ENCODE measurements at places on chromosomes 3 and 15. TPM values are rescaled to one million over a fixed set of nuclear protein-coding genes. Genes with fewer than 3 reads are reported as not detected.

GRCh38 chr15:92819278-92820235, 80.6 kb upstream of the CHD2 start:
- DNase-seq, result peak; percentile 81

- DNase-seq, result no peak
Measured at GRCh38 chr3:186180891-186181481, 72.1 kb upstream of the ETV5 start.

- no peak for DNase-seq
Measured at GRCh38 chr3:30500666-30501399, 105.6 kb upstream of the TGFBR2 start.

DNA sequence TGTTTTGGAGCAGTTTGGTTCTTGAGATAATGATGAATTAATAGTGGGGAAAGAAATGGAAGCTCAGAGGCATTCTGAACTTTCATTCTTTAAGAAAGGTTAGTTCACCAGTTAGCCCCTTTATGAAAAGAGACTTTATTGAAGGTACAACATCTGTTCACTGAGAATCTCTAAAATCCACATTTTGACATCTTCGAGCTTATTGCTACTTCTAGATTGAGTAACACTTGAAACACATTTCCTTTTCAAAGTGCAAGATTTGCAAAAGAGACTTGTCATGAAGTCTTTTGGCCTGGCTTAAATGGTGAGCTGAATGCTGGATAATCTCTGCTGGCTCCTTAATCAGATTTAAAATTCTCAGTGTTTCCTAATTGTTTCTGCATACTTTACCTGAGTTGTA, 42.3 kb downstream of the RAB8B start:
- no peak for DNase-seq

DNA sequence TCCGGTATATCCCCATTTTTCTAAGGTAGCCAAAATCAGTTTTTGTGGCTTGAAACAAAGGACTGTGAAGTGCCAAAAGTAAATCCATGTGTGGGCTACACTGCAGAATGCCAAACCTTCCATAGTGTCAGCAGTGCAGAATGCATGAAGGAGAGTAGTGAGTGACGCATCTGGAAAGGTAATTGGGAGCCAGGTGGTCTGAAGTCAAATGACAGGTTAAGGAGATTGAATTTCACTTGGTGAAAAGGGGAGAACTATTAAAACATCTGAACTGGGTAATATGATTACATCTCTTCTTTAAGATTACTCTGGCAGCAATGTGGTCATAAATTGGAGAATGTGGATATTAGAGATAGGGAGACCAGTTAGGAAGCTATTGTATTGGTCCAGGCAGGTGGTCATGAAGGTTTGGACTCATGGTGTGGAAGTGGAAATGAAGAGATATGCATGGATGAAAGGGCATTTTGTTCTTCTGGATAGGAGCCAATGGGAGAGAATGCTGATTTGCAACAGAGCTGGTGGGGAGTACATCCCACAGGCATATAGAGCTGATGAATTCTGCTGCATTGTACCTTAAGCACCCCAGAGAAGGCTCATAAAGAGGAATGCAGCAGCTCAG, 118.2 kb downstream of the ECT2 start:
- DNase-seq, result no peak

DNA sequence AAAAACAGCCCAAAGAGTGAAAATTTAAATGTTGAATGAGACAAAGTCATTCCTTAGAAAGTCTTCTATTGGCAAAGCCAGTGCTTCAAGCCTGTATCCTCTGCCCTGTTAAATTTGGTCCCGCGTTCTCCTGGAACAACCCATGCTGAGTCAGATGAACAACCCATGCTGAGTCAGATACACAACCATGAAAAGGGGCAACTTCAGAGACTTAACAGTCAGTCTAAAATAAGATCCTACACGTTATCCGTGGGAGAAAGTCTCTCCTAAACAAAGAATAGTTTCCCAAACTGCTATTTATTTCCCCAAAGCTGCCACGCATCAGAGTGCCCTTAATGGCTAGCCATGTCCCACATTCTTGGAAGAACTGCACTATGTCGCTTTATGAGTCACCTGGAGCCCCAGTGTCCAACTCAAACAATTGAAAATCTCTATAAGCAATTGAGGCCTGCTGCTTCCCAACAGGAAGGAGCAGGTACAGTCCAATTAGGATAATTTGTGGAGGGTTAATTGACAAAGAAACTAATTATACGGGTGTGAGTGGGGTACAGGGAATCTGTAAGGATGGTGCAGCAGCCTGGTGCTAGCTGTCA, 66.1 kb downstream of the WHAMM start:
- DNase-seq, result no peak

GRCh38 chr3:26623419-26624208, 1.0 kb downstream of the LRRC3B start:
- no peak for DNase-seq

The COPB2 gene
- total RNA-seq, result 52.3 TPM

DNA sequence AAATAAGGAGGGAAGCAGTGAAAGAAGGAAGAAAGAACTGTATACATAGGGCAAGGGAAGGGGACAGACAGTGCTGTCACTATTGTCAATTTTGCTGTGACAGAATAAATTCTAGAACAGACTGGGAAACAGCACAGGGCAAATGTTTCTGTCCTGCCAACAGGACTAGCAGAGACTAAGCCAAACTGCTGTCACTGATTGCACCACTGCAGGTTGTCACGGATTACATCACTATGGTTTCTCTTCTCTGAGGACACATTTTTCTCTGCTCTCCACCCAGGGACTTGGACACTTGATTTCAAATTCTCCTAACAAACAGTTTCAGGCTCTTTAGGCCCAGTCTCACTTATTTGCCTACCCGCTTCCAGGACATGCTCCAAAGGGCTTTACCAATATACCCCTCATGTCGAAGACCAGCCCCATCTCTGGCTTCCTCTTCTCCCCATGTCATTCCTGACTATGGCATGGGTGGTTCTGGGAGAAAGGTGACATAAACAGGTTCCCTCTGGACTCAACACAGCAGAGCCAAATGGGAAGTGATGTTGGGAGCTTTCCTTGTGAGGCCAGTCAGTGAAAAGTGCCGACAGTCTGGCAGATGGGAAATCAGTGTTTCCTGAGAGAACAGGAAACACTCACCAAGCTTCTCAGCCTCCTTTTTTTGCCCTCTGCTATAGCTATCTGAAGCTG, 70.2 kb upstream of the ST3GAL6 start:
- peak; percentile 50 for DNase-seq

DNA sequence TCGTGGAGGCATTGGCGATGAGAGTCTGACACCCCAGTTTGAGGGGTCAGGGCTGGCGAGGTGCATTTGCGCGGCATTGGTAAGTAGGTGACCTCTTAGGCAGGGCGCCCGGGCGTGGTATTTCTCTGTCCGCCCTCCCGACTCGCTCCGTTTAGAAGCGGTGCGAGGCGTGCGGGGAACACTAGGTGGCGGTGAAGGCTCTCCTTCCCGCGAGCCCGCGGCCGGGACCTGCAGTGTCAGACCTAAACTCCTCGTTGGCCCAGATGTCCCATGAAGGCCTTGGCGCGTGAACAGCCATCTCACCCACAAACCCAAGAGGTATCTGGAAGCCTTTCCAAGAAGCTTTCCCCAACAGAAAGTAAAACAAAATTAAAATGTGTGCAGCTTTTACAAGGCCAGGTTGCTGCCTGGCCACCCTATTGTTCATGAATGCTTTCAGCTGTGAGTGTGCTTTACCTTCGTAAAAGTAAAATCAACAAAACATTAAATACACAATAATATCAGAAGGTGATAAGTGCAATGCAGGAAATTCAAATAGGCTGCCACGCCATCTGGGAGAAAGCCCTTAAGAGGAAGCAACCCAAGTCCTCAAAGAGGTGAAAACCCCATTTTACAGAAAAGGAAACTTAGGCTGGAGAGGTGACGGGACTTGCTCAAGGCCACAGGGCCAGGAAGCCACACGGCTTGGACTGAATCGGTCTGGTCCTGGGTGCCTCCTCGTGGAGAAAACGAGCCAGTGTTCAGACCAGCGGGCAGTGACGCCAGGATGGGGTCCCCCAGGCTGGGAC, 120.3 kb downstream of the ETFA start:
- peak; percentile 94 for DNase-seq

The PLSCR4 gene
- 0.97 TPM for total RNA-seq

DNA sequence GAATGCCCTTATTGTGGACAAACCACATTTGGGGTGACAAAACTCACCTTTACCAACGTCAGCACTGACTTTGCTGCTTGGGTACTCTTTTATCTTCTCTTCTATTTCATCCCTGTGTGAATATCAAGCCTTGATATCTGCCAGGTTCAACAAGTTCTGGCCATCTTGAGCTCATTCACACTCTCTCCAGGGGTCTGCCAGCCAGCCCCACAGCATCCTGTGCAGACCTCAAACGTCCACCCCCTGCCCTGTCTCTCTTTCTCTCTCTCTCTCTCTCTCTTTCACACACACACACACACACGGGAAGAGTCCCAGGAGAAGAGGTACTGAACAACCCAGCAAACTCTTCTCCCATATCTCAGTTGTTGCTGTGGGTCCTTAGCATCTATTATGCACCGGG, 10.7 kb downstream of the ILDR1 start:
- DNase-seq, result no peak

DNA sequence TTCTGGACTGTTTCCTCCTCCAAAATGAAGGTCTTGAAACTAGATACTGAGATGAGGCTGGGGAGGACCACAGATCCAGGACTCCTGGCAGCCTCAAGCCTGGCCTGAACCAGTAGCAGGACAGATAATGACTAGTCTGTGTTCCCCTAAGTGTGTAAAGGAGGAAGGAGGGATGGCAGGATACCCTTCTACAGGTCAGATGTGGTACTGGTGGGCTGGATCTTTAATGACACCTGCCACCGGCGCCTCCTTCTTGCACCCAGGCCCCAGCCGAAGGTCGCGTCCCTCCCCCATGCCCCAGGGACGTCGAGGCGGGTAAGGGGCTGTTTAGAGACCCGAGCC, 556 bp downstream of the USP19 start:
- no peak for DNase-seq

The ERC2 gene
- not detected for total RNA-seq

- DNase-seq, result no peak
Measured at GRCh38 chr3:16761571-16761970, 123.2 kb upstream of the PLCL2 start.

The HCLS1 gene
- not detected for total RNA-seq

- DNase-seq, result no peak
Measured at GRCh38 chr15:56215769-56216168, 27.9 kb downstream of the RFX7 start.

- peak; percentile 89 for DNase-seq
Measured at GRCh38 chr15:89874926-89875564, 18.7 kb downstream of the AP3S2 start.

- DNase-seq, result no peak
Measured at GRCh38 chr3:18501679-18502343, 76.7 kb upstream of the SATB1 start.

The SEMA3B gene
- 94.2 TPM for total RNA-seq

The SECISBP2L gene
- 6.4 TPM for total RNA-seq

- no peak for DNase-seq
Measured at GRCh38 chr3:106168962-106169750, 300.3 kb upstream of the CBLB start.

DNA sequence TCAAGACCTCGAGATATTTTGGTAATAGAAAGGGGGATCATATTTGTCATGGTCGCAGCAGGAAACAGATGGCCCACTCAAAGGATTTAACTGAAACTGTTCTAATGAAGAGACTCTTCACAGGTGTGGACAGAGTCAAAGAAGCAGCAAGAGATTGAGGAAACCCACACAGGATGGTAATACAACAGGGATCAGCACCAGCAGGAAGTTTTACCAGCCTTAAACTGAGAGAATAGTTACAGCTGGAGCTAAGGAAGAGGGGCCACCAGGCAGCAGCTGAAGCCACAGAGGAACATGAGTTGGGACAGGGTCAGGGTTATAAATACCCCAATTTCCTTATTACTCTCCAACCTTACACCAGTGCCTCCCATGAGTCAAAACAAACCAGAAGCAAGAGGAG, 131.8 kb upstream of the UBE2E2 start:
- no peak for DNase-seq

DNA sequence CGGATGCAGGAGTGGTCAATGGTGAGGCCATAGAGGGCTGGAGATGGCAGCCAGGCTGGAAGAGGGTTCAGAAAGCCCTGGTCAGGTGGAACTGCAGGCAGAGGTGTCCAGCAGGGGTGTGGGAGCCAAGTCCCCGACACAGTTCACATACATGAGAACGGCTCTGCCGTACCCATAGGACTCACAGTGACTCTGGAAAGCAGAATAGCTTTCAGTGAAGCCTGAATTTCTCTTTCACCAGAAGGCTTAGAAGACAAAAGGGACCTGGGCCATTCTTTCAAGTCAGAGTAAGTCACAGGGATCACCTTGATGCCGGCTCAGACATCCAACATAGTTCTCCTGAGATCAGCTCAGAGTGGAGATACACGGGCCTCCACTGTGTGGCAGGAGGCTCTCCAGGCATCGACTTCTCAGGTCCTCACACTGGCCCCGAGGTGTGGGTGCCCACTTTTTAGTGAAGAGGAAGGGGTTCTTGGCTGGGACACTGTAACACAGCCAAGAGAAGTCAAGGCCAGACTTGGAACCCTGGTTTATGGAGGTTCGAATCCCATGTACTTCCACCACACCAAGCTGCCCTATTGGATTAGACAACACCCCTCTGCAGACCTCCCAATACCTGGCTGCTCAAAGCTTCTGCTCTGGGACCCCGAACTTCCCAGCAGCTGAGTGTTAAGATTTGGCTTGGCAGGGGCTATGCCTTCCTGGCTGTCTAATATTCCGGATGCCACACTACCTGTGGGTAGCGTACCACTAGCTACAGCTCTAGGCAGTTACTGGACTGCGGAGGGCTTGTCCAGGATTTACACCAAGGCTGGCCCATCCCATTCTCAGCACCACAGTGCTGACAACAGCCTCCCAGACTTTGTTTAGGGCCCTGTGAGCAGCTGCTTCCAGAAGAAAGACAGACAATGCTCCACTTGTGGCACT, 40.4 kb upstream of the RAB6B start:
- no peak for DNase-seq

DNA sequence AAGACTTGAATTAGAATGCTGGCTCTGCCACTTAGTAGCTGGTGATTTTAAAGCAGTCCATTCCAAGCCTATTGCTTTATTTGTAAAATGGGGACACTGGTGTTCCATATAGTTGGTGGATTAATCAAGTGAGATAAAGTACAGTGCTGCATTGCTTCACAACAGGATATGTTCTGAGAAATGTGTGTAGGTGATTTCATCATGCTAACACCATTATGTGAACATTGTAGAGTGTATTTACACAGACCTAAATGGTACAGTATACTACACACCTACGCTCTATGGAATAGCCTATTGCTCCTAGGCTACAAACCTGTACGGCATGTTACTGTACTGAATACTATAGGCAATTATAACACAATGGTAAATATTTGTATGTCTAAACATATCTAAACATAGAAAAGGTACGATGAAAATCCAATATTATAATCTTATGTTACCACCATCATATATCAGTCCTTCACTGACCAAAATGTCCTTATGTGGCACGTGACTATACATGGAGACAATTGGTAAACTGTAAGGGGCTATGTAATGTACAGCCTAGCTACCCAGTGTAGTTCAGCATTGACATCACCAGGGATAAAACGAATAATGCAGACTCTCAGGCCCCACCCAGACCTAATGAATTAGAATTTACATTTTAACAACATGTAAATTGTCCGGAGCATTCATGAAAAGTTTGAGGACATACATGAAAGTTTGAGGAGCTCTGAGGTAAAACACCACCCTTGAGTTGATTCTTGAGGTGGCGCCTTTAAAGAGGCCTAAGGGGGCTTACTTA, 121.4 kb upstream of the BFSP2 start:
- DNase-seq, result no peak

The SAMMSON gene
- total RNA-seq, result not detected

The CLDN18 gene
- total RNA-seq, result not detected
